Thymus (tissue), 14 donors: ENCODE measurements at places on chromosomes 13 and 19. TPM values are rescaled to one million over a fixed set of nuclear protein-coding genes. Genes with fewer than 3 reads are reported as not detected.
A peak's percentile ranks its signal among the peaks of the same experiment; 100 is the strongest.

Gene MBD3L1
- not detected for total RNA-seq

Gene URAD
- 0.38 TPM for total RNA-seq

- no peak overlapping the region for H3K27ac ChIP-seq
- no peaks in the 10 kb centered on the region for H3K36me3 ChIP-seq
- H3K4me3 ChIP-seq = peak overlapping the region; percentile 45
- peaks cover 72% of the 10 kb centered on the region for H3K27me3 ChIP-seq
Measured at GRCh38 chr13:51221674-51222036, 543 bp upstream of the FAM124A start.

GRCh38 chr13:110231348-110232047 lies 75.5 kb downstream of the COL4A1 start:
- peaks cover 5% of the 10 kb centered on the region for H3K27me3 ChIP-seq
- no peak overlapping the region for H3K27ac ChIP-seq
- H3K4me3 ChIP-seq = no peak overlapping the region
- H3K4me1 ChIP-seq = no peaks in the 10 kb centered on the region
- H3K36me3 ChIP-seq = no peaks in the 10 kb centered on the region

- H3K27ac ChIP-seq = no peak overlapping the region
- no peaks in the 10 kb centered on the region for H3K27me3 ChIP-seq
- H3K4me1 ChIP-seq = no peaks in the 10 kb centered on the region
Measured at GRCh38 chr19:42942187-42942789, 5.3 kb upstream of the PSG7 start.

DNA sequence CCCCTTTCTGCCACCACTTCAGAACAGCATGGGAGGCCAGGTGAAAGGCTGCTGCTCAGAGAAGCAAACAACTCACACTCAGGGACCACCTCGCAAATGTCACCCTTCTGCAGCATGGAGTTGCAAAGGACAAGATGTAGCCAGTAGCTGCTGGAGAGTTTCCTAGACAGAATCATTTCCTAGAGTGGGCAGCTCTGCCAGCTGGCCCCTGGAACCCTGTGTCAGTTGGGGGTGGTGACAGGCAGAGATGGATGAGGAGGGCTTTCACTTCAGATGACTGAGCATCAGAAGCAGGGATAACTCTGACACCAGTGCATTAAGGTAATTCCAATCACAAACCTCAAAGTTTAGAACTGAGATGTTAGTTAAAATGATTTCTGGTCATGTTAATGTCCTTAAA lies 34.4 kb upstream of the EPHX3 start:
- H3K4me3 ChIP-seq = no peak overlapping the region
- no peak for DNase-seq
- no peak overlapping the region for H3K27ac ChIP-seq
- no peaks in the 10 kb centered on the region for H3K4me1 ChIP-seq
